ENCODE measurements at places on chromosomes 1 and 21.

- DNase-seq = no peak
These were observed 55.2 kb downstream of the TOMM20 start for GRCh38 chr1:235073331-235073967.

- no peak for DNase-seq
These were observed 168.4 kb downstream of the RERE start for GRCh38 chr1:8649027-8649426.

GRCh38 chr1:170290991-170291390 lies 145.2 kb downstream of the NTMT2 start:
- DNase-seq = no peak

GRCh38 chr1:185311589-185312225 lies 5.3 kb downstream of the IVNS1ABP start:
- DNase-seq = no peak

GRCh38 chr1:226060427-226060826 lies 2.1 kb upstream of the H3-3A start:
- no peak for DNase-seq

- no peak for DNase-seq
These were observed 190.6 kb downstream of the FMN2 start for GRCh38 chr1:240282061-240282830.

Measured in stimulated activated CD4-positive, alpha-beta T cell treated with anti-CD3 and anti-CD28 coated beads, Interleukin-1b, Interleukin-23, amount 100 ng/mL, for 1 hour (primary cell).